ENCODE measurements at places on chromosomes 3 and 15.

GRCh38 chr15:38991126-38991525, 426.5 kb upstream of the RASGRP1 start:
- peak; percentile 79 for DNase-seq

DNA sequence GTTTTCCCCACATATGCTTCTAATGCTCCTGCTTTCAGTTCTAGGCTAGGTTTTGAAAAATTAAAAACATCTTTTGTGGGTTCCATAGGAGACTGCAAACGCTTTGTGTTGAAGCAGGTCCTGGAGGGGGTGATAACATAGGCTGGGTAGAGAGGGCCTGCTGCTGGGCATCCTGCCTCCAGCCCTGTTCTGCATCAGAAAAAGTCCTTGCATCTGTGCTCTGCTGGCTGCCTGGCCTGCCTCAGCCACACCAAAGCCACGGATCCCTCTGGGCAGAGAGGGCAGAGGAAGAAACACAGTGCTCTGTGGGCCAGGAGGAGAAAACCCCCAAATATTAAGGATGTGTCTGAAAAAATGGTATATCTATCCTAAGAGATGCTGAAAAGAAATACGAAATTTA, 3.9 kb upstream of the ARPP21 start:
- no peak for DNase-seq

- peak; percentile 65 for DNase-seq
Measured at GRCh38 chr3:65130782-65131181, 443.0 kb upstream of the ADAMTS9 start.

DNA sequence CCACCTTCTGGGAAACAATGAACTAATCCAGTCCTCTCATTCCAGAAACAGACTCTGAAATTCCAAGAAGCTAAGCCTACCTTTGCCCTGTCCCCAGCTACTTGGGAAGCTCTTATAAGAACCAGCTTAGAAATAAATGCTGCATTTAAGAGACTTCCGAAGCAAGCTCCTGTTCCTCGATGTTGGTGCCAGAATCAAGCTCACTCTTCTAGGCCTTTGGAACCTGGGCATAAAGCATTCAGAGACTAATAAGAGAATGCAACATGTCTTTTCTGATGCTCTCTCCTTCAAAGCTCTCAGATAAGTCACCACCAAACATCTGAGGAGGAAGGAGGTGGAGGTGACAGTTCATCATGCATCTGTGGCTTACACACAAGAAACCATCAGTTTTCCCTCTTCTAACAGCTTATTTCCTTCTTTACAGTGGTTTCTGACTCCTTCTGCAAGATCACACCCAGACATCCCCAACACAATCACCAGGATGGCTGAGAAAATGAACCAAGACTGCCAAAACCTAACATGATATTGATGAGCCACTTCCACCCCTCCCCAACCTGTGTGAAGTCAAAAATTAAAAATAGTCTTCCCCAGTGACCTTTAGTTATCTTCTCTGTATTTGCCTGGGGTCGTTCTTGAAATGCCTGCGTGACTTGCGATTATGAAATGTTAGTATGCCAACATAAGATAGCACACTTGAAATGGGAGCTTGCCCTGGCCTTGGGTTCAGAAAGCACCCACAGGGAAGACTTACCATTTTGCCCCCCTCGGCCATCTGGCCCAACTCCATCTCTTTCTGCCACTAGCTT, 11.5 kb downstream of the ARHGEF3 start:
- DNase-seq: no peak

DNA sequence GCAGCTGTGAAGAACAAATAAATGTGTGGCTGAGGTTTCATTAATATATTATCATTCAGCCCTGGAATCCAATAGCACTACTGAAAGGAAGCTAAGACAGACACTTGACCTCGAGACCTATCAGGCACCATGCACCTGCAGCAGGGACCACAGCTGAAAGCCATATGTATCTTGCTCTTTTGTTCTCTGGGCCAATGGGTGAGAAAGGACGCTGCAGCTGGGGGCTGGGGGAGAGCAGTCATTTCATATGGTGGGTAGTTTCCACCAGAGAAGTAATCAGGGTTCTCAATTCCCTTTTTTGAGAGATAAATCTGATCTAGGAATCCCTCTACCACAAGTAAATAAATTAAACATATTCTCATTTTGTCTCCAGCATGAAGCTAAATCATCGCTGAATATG, 225.6 kb upstream of the STRIT1 start:
- DNase-seq: no peak

DNA sequence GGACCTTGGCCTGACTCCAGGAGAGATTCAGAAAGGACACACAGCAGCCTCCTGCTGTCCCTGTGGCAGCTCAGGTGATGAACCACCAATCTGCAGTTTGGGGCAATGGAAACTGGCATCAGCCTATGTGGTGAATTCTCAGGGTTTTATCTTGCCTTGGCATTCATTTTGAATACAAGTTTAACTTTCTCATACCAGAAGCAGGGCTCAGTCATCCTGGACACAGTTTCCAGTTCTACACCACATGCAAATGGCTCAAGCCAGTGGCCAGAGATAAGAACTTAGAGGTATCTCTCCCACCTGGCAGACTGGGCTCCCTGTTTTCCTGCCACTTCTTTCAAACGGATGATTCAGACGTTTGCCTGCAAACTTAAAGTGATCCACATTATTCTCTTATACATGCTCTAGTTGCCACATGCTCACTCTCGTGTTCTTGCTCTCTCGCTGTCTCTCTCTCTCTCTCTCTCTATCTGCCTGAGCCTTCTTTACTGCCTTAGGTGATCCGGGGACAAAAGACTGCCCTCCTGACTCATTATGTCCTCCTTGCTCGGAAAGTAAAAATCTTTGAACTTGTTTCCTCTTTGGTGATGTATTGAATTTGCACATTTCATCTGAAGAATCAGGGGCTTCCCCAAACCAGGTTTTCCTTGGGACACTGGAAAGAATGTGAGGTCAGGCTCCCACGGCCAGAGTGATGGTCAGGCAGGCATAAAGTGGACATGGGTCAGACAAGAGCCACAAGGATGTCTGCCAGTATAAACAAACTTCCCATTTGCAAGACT, 99.6 kb upstream of the STT3B start:
- DNase-seq: peak; percentile 81

GRCh38 chr15:98567951-98568350, 80.4 kb upstream of the IGF1R start:
- no peak for DNase-seq

DNA sequence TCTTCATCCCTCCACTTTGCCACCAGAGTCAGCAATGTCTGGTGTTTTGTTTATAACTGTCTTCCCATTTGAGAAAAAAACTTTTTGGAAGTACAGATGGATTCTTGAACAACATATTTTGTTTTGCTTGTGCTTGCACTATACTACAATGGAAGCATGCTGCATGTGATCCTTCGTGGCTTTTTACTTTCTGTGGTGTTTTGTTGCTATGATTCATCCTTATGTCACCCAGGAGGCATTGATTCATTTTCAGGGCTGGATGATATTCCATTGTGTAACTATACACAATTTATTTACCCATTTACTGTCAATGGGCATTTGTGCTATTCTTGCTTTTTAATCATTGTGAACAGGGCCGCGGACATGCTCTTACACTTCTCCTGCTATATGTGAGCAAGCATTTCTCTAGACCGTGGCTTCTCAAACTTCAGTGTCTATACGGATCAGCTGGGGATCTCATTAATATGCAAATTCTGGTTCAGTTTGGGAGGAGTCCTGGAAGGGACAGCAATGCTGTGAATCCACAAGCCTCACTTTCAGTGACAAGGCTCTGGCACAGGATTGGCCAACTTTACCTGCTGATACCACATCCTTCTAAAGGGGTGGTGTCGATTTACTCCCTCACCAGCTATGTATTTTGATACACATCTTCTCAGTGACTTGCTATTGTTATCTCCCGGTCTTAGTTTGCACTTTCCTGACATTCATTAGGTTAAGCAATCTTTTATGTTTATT, 65.9 kb downstream of the POLR2M start:
- peak; percentile 38 for DNase-seq

GRCh38 chr15:62135532-62136134, 29.5 kb downstream of the C2CD4B start:
- DNase-seq: peak; percentile 88

DNA sequence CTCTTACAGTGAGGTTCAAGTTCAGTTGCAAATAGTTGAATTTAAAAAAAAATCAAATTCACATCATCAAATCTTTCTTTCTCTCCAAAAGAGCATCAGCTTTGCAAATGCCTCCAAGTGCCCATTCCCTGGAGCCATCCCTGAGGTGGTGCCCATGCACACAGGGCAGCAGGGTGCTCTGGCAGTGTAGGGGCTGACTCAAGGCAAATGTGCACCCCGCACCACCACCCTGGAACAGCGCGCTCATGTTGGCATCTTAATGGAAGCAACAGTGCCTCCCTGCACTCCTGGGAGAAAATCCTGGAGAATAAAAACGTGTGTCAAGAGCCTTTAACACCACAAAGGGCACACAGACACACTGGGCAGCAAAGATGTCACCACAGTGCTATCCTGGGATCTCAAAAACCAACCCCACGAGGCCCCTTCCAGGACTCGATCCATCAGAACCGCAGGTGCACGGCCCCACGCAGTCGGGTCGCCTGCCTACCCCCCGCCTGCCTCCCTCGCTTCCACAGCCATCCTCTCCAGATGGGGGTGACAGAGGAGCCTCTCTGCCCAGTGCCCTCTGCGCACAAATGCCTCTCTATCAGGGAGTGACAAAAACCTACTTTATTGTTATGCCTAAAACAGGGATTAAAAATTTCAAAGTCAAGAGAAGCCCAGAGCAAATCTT, 50.8 kb downstream of the NIPA2 start:
- DNase-seq: no peak

GRCh38 chr3:123657568-123657967, 72.7 kb upstream of the HACD2 start:
- no peak for DNase-seq

GRCh38 chr15:35980719-35981118, 434.8 kb upstream of the DPH6 start:
- DNase-seq: peak; percentile 75

DNA sequence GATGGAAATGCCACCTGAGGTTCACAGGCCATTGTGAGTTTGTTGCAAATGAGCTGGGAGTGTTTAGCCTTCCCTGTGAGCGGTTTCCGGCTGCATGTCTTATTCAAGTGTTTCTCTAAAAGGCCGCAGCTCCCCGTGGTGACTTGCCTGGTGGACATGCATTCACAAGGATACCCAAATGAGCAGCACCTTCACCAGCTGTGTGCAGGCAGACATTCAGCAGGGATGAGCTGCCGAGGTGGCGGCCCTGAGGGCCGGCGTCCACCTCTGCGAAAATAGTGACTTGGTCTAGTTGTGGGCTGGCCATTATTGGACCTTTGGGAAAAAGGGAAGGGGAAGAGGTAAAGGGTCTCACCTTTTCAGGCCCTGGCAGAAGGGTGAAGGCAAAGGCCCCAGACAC, 23.4 kb downstream of the SPSB4 start:
- no peak for DNase-seq

GRCh38 chr15:101161656-101162055, 90.2 kb downstream of the CHSY1 start:
- DNase-seq: no peak

GRCh38 chr3:69385723-69386555, at the start of gene FRMD4B:
Gene FRMD4B, minus strand, starts transcription at chr3:69386088. Its CDS starts 99 bp downstream, at chr3:69385989.
- DNase-seq: peak; percentile 33

DNA sequence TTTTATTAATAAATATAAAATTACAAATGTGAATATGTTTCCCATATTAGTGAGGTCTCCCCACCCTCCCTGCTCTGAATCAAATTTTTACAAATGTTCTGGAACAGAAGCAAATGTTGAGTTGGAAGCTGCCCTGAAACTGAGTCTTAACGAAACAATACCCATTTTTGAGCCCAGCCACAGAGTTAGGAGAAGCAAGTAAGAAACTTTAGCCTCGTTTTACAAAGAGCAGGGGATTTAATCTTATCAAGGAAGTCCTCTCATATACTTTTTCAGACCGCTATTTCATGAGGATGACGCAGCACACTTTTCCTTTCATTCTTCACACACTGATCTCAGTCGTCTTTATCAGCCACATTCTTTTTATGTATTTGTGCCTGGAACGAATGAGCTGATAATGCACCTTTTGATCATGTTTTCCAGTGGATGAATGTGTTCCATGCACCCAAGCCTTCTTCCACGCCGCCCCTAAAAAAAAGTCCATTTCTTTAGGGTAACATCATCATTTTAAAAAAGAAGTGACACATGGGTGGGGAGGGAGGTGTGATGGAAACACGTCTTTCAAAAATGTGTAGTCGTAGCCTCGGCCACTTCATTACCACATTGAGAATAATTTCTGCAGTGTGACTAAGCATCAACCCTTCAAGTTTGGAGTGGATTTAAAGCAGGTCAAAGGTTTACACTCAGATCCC, 48.1 kb downstream of the SETMAR start:
- no peak for DNase-seq

- DNase-seq: peak; percentile 56
Measured at GRCh38 chr3:119294696-119295671, 801 bp downstream of the ARHGAP31 start.

DNA sequence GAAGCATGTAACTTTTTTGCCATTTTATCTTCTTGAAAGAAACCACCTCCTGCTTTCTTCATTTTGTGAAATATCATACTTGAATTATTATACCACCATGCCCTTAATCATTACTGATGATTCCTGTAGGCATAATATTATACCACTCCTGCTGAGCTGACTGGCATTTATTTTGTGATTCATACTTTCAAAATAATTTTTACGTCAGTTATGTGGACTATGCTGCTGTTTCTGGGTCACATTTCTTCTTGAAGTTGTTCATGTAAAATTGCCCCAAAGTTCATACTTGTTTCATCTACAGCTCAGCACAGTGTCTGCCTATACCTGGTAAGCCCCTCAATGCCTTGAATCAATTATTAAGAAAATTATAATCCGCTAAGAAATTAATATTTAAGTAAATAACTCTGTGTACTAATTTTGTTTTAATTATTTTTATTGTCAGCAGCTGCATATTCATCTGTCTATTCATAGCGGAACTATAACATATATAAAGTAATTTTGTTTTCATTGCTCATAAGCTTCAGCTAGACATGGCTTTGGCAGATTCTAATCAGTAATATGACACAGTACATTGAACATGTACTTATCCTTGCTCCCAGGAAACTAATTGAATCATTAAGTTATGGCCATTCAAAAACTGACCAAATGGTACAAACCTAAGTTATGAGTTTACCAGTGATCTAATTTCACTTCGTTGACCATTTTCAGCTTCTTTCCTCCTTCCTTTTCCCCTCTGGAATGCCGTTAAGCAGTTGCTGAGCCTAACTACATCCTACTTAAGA, 160.0 kb downstream of the NAALADL2 start:
- no peak for DNase-seq

DNA sequence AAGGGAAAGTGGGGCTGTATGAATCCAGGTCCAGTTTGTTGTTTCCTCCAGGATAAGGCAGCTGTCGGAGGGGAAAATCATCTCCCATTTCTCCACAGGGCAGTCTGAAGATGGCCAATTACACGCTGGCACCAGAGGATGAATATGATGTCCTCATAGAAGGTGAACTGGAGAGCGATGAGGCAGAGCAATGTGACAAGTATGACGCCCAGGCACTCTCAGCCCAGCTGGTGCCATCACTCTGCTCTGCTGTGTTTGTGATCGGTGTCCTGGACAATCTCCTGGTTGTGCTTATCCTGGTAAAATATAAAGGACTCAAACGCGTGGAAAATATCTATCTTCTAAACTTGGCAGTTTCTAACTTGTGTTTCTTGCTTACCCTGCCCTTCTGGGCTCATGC, 911 bp downstream of the CCRL2 start:
- no peak for DNase-seq

GRCh38 chr3:38371541-38372213, 25.1 kb downstream of the XYLB start:
- no peak for DNase-seq
